Activated T-helper 1 cell treated with anti-CD3 and anti-CD28 coated beads, Interleukin-12 subunit alpha, Interleukin-12 subunit beta, Interleukin-2, Interleukin-4 antibody, amounts not matched to agents 30 ng/mL and 10 ng/mL and 1 ng/mL, durations not matched to agents 14 hours and 24 hours and 36 hours (primary cell): ENCODE measurements at places on chromosomes 1 and 21. TPM values are rescaled to one million over a fixed set of nuclear protein-coding genes. Genes with fewer than 3 reads are reported as not detected.

DNA sequence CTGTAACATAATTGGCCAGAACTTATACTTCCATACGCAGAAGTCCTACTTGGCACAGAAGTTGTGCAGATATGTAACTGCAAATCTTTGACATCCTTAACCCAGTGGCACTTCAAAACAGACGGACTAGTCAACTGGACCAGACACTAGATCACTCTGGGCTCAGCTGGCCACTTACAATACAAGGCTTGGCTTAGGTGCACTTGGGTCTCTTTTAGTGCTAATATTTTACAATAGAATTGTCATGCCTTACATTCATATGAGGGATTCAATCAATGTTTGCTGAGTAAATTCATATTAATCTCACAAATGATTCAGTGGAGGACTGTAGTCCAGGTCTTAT lies 20.1 kb downstream of the XKR8 start:
- H3K27me3 ChIP-seq = no peaks in the 10 kb centered on the region
- no peak for DNase-seq
- no peak overlapping the region for H3K4me3 ChIP-seq
- H3K27ac ChIP-seq = no peak overlapping the region

GRCh38 chr21:16837721-16838120 lies 675.1 kb upstream of the CXADR start:
- no peaks in the 10 kb centered on the region for H3K27me3 ChIP-seq
- H3K4me3 ChIP-seq = no peak overlapping the region
- no peaks in the 10 kb centered on the region for H3K4me1 ChIP-seq
- no peak for DNase-seq
- no peak overlapping the region for H3K27ac ChIP-seq

GRCh38 chr1:18764362-18764761 lies 95.1 kb downstream of the TAS1R2 start:
- no peaks in the 10 kb centered on the region for H3K36me3 ChIP-seq
- no peak overlapping the region for H3K4me3 ChIP-seq
- no peak for DNase-seq
- peaks cover 15% of the 10 kb centered on the region for H3K27me3 ChIP-seq

DNA sequence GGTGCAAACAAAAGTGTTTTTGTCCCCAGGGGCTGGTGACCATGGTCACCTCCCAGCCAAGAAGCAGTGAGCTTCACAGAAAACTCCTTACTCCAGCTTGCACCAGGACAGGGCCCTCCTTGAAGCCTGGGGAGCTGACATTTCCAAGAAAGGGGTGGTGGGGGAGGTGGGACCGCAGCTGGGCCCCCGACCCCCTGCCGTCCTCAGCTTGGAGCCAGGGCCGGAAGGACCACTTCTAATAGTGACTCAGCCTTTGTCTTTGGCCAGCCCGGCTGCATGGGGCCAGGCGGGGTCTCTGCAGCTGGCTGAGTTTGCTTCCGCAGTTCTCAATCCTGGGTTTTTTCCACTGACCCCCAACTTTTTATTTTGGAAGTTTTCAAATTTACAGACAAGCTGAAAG lies 136.5 kb upstream of the POU3F1 start:
- no peaks in the 10 kb centered on the region for H3K4me1 ChIP-seq
- H3K36me3 ChIP-seq = no peaks in the 10 kb centered on the region
- H3K27me3 ChIP-seq = peaks cover 9% of the 10 kb centered on the region
- H3K4me3 ChIP-seq = no peak overlapping the region
- H3K27ac ChIP-seq = no peak overlapping the region

DNA sequence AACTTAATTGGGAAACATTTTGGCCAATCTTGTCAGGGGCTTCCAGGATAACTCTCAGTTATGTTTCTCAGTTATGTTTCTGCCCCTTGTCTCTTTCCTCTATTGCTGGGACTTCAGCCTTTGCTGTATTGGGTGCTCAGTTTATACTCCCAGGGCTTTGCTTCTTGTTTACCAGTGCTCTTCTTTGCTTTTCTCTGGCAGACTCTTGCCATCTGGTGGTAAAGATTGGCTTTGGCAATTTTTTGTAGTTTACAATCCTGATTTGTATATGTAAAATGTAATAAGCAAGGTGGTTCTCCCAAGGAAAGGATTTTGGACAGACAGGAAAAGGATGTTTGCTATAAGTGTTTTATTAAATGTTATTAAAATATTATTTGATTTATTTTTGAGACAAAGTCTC lies 37.9 kb downstream of the FABP3 start:
- H3K4me1 ChIP-seq = peaks cover 5% of the 10 kb centered on the region
- H3K27me3 ChIP-seq = no peaks in the 10 kb centered on the region
- H3K4me3 ChIP-seq = no peak overlapping the region
- DNase-seq = no peak
- H3K27ac ChIP-seq = no peak overlapping the region
- peaks cover 9% of the 10 kb centered on the region for H3K36me3 ChIP-seq

DNA sequence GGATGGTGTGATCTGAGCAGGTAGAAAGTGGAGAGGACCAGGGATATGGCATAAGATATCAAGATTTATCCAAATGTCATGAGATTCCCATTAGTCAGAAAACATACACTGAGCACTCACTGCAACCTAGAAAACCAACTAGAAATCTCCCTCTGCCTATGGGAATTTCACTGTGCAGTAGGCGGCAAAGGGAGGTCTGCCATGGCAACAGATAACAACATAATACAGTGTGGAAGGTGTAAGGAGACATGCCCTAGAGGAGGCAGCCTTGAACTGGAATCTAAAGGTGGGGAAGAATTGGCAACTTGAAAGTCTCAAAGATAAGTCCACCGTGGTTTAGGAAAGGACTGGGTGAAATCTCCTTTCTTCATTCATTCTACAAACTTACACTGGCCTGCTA lies 238.4 kb downstream of the ATG4C start:
- no peak for DNase-seq
- no peak overlapping the region for H3K4me3 ChIP-seq
- no peaks in the 10 kb centered on the region for H3K4me1 ChIP-seq

GRCh38 chr1:183588827-183589226 lies 1.4 kb downstream of the NCF2 start:
- H3K36me3 ChIP-seq = peaks cover 4% of the 10 kb centered on the region
- no peaks in the 10 kb centered on the region for H3K27me3 ChIP-seq
- peak overlapping the region; percentile 59 for H3K27ac ChIP-seq
- H3K4me1 ChIP-seq = peaks cover 60% of the 10 kb centered on the region

- no peak overlapping the region for H3K27ac ChIP-seq
- no peak overlapping the region for H3K4me3 ChIP-seq
- H3K4me1 ChIP-seq = no peaks in the 10 kb centered on the region
- H3K36me3 ChIP-seq = no peaks in the 10 kb centered on the region
Observed at GRCh38 chr1:85599076-85599491, 18.5 kb downstream of the CCN1 start.

GRCh38 chr1:52002038-52002917 lies 11.8 kb upstream of the RAB3B start:
- no peak overlapping the region for H3K27ac ChIP-seq
- H3K36me3 ChIP-seq = no peaks in the 10 kb centered on the region
- DNase-seq = peak; percentile 52
- no peak overlapping the region for H3K4me3 ChIP-seq
- no peaks in the 10 kb centered on the region for H3K4me1 ChIP-seq

- DNase-seq = no peak
- H3K27me3 ChIP-seq = peaks cover 6% of the 10 kb centered on the region
- H3K4me3 ChIP-seq = no peak overlapping the region
- H3K36me3 ChIP-seq = no peaks in the 10 kb centered on the region
- H3K27ac ChIP-seq = no peak overlapping the region
- peaks cover 26% of the 10 kb centered on the region for H3K4me1 ChIP-seq
Observed at GRCh38 chr21:31460980-31461379, 116.9 kb upstream of the TIAM1 start.

GRCh38 chr1:119962296-119962968 lies 66.1 kb upstream of the ADAM30 start:
- H3K4me3 ChIP-seq = no peak overlapping the region
- H3K27ac ChIP-seq = no peak overlapping the region
- H3K27me3 ChIP-seq = no peaks in the 10 kb centered on the region
- no peaks in the 10 kb centered on the region for H3K4me1 ChIP-seq

- peaks cover 27% of the 10 kb centered on the region for H3K27me3 ChIP-seq
- H3K4me1 ChIP-seq = peaks cover 7% of the 10 kb centered on the region
- no peak for DNase-seq
- no peak overlapping the region for H3K4me3 ChIP-seq
- H3K27ac ChIP-seq = no peak overlapping the region
Observed at GRCh38 chr1:19581381-19581780, 62.7 kb upstream of the NBL1 start.

GRCh38 chr1:231177226-231177625 lies 15.4 kb downstream of the TRIM67 start:
- H3K27me3 ChIP-seq = peaks cover 37% of the 10 kb centered on the region
- DNase-seq = no peak
- H3K4me1 ChIP-seq = no peaks in the 10 kb centered on the region

- DNase-seq = no peak
- H3K36me3 ChIP-seq = no peaks in the 10 kb centered on the region
- no peaks in the 10 kb centered on the region for H3K27me3 ChIP-seq
- H3K4me1 ChIP-seq = no peaks in the 10 kb centered on the region
Observed at GRCh38 chr1:30362603-30362990, 360.8 kb downstream of the MATN1 start.

DNA sequence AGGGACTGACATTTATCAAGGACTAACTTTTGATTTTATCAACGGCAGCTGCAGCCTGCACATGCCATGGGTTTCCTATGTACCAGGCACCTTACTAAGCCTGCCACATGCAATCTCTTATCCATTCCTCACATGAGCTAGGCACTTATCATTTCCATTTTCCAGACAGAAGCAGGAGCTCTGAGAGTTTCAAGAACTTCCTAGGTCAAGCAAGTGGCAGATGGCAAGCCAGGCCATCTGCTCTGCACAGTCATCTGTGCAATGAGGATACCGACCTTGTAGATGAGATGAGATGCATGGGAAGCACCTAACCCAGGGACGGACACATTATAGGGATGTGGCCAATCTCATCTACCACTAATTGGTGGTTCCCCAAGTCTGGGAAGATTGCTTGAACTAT lies 339.4 kb upstream of the USP24 start:
- DNase-seq = no peak
- H3K4me1 ChIP-seq = no peaks in the 10 kb centered on the region
- H3K27ac ChIP-seq = no peak overlapping the region
- no peak overlapping the region for H3K4me3 ChIP-seq
- no peaks in the 10 kb centered on the region for H3K27me3 ChIP-seq

DNA sequence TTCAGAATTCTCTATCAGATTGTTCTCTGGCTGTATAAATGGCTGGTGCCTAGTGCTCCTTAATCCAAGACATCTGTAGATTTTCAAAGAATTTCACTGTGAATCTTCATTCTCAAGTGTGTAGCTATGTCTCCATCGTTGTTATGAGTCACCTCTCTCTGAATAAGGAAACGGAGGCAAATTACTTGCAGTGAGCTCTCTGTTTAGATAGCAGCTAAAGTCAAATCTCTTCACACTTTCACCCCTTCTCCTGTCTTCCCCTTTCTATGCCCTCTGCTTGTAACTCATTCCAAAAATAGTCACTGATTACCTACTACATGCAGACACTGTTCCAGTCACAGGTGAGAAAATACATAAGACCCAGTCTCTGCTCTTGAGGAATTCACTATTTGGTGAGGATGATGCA lies 39.7 kb downstream of the CHML start:
- no peak for DNase-seq
- H3K4me1 ChIP-seq = peaks cover 7% of the 10 kb centered on the region
- H3K27ac ChIP-seq = no peak overlapping the region

DNA sequence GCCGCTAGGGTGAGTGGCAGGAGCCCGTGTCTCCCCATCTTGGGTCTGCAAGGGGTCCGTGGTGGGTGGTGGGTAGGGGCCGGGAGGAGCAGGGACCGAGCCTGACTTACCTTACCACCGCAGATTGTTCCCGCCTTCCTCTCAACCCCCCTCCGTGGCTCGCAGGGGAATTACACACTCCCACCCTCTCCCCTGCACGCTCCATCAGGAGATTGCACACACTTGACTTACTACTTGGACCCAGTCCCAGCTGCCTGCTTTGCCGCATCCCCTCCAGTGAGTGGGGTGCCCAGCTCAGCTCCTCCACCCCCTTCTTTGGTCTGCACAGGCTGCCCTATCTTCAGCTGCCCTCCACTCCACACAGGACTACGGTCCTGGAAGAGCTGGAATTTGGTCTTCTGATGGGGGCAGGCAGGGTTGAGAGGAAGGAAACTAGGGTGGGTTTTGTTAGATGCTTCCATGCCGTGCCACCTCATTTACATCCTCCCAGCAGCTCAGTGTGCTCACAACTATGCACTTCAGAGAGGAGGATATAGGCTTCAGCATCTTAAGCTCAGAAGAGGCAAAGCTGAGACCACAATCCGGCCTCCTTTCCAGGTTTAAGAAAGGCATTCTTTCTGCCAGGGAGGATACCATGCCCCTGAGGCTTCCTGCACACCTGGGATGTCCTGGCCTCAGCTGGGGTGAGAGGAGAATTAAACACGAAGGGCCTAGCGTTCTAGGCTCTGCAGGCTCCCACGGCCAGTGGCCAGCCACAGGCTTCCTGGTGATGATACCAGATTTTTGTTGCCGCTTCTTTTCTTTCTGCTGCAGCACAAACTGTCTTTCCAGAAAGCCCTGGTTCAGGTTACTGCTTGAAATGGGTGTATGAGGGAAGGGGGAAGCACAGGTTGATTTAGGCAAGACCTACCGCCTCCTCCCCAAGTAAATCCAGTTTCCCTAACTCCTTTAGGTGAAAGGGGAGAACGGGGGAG lies 2.3 kb downstream of the KCNC4 start:
- no peak for DNase-seq
- peaks cover 13% of the 10 kb centered on the region for H3K27me3 ChIP-seq
- peaks cover 54% of the 10 kb centered on the region for H3K4me1 ChIP-seq
- peak overlapping the region; percentile 81 for H3K4me3 ChIP-seq

DNA sequence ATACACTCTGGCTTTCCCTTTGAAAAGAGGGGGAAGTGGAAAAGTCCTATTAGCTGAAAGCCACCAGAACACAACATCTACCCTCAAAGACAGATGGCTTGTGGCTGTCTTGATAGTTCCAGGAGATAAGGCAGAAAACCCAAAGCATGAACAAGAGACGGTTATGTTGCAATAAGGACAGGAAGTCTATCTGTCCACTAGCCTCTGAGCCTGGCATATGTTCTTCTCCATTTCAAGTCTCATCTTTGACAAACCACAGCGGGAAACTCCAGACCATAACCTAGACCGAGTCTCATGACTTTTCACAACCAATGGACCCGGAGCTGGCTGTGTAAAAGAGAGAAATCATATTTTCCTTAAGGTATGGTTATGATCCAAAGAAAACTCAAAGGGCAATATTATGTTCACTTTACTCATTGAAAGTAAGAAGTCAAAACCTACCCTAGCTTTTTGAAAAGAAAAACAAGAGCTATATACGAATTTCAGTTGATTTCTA lies 33.8 kb downstream of the DUSP10 start:
- peak; percentile 65 for DNase-seq
- H3K36me3 ChIP-seq = peaks cover 34% of the 10 kb centered on the region
- H3K27ac ChIP-seq = peak overlapping the region; percentile 92
- no peaks in the 10 kb centered on the region for H3K27me3 ChIP-seq
- peaks cover 70% of the 10 kb centered on the region for H3K4me1 ChIP-seq
- H3K4me3 ChIP-seq = peak overlapping the region; percentile 40

OR6K3 gene
- not detected in 2 replicates for total RNA-seq

RUNX1 gene
- total RNA-seq = 112 and 116 TPM in 2 replicates

GUCA2A gene
- total RNA-seq = not detected in 2 replicates

VWA5B1 gene
- 0.05 TPM in 1 of 2 replicates, not detected in the other for total RNA-seq

FAM131C gene
- 0.56 and 0.57 TPM in 2 replicates for total RNA-seq

PRDX6 gene
- total RNA-seq = 119 and 124 TPM in 2 replicates

CHIA gene
- not detected in 2 replicates for total RNA-seq

BLZF1 gene
- total RNA-seq = 15.1 and 16.1 TPM in 2 replicates

FAM110D gene
- 0.12 TPM in 1 of 2 replicates, not detected in the other for total RNA-seq

LCE6A gene
- not detected in 2 replicates for total RNA-seq

TMEM53 gene
- total RNA-seq = 4.3 and 6.6 TPM in 2 replicates

DNAI4 gene
- 1.2 and 3.2 TPM in 2 replicates for total RNA-seq
